Right lobe of liver (tissue), 6 donors: ENCODE measurements at places on chromosomes 1 and 21. TPM values are rescaled to one million over a fixed set of nuclear protein-coding genes. Genes with fewer than 3 reads are reported as not detected.

GRCh38 chr1:44714944-44715571 is 15.9 kb downstream of the RNU5D-1 start:
- H3K36me3 ChIP-seq: no peaks in the 10 kb centered on the region
- H3K27me3 ChIP-seq: no peaks in the 10 kb centered on the region
- peak; percentile 74 for DNase-seq
- H3K4me3 ChIP-seq: no peak overlapping the region
- no peak overlapping the region for H3K27ac ChIP-seq
- no peaks in the 10 kb centered on the region for H3K4me1 ChIP-seq

- no peak for DNase-seq
- no peak overlapping the region for H3K4me3 ChIP-seq
- H3K27ac ChIP-seq: no peak overlapping the region
- H3K36me3 ChIP-seq: no peaks in the 10 kb centered on the region
These were observed 26.7 kb downstream of the PGBD5 start for GRCh38 chr1:230399321-230400006.

GRCh38 chr21:36535618-36536241 is 55.8 kb upstream of the CLDN14 start:
- no peaks in the 10 kb centered on the region for H3K36me3 ChIP-seq
- H3K27ac ChIP-seq: no peak overlapping the region
- H3K27me3 ChIP-seq: no peaks in the 10 kb centered on the region
- DNase-seq: no peak
- H3K4me3 ChIP-seq: no peak overlapping the region

DNA sequence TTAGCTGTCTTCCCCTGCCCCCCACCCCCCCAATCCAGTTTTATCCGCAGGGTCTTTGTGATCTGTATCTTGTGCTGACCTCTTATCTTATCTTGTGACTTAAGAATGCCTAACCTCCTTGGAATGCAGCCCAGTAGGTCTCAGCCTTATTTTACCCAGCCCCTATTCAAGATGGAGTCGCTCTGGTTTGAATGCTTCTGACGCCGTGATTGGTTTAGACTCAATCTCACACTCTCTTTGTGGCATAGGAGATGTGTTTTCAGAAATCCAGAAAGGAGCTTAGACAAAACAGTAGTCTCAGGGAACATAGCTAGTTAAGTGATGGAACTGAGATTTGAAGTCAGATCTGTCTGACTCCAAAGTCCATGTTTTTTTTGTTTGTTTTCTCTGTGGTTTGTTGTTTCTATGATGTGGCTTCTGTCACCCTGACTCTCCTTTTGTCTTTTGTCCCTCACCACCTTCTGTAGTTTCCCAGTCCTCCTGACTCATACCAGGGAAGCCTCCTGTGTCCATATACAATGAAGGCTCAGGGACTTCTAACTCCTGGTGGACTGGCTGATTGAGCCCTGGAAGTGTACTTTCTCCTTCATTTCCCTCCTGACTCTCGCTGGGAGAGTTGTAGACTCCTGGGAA is 18.1 kb upstream of the USP24 start:
- H3K4me3 ChIP-seq: no peak overlapping the region
- no peaks in the 10 kb centered on the region for H3K36me3 ChIP-seq
- no peaks in the 10 kb centered on the region for H3K27me3 ChIP-seq
- no peaks in the 10 kb centered on the region for H3K4me1 ChIP-seq
- DNase-seq: no peak
- no peak overlapping the region for H3K27ac ChIP-seq

- no peak overlapping the region for H3K4me3 ChIP-seq
- no peaks in the 10 kb centered on the region for H3K4me1 ChIP-seq
- DNase-seq: peak; percentile 40
- H3K36me3 ChIP-seq: no peaks in the 10 kb centered on the region
- H3K27me3 ChIP-seq: no peaks in the 10 kb centered on the region
- no peak overlapping the region for H3K27ac ChIP-seq
These were observed 4.4 kb downstream of the JMJD4 start for GRCh38 chr1:227730630-227731151.

GRCh38 chr1:14759843-14760242 is 161.4 kb downstream of the KAZN start:
- no peaks in the 10 kb centered on the region for H3K27me3 ChIP-seq
- H3K4me1 ChIP-seq: no peaks in the 10 kb centered on the region
- DNase-seq: no peak
- no peak overlapping the region for H3K27ac ChIP-seq

- no peak overlapping the region for H3K4me3 ChIP-seq
- H3K27ac ChIP-seq: no peak overlapping the region
- H3K27me3 ChIP-seq: no peaks in the 10 kb centered on the region
- no peaks in the 10 kb centered on the region for H3K4me1 ChIP-seq
These were observed 17.5 kb downstream of the ASAP3 start for GRCh38 chr1:23466423-23466989.

- peaks cover 12% of the 10 kb centered on the region for H3K27me3 ChIP-seq
- no peak overlapping the region for H3K27ac ChIP-seq
- H3K4me3 ChIP-seq: peak overlapping the region; percentile 6
These were observed 32.4 kb downstream of the PRMT2 start for GRCh38 chr21:46667741-46668380.

DNA sequence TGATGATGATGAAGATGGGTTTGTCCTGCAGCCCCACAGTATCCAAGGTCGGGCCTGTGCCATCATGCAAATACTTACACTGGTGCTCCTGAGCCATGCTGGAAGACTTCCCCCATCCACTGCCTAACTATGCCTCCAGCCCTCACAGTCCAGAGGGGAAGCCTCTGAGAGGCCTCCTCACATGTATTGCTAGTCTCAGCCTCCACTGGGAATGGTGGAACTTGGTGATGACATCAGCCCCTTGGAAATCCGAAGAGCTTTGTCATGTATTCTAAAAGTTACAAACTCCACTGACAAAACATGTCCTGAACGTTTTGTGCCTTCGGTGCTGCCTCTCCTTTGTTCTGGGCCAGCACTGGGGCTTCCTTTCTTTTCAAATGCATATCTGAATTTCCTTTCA is 61.1 kb upstream of the DMRTB1 start:
- H3K4me3 ChIP-seq: no peak overlapping the region
- H3K36me3 ChIP-seq: no peaks in the 10 kb centered on the region
- no peaks in the 10 kb centered on the region for H3K4me1 ChIP-seq
- no peak for DNase-seq

DNA sequence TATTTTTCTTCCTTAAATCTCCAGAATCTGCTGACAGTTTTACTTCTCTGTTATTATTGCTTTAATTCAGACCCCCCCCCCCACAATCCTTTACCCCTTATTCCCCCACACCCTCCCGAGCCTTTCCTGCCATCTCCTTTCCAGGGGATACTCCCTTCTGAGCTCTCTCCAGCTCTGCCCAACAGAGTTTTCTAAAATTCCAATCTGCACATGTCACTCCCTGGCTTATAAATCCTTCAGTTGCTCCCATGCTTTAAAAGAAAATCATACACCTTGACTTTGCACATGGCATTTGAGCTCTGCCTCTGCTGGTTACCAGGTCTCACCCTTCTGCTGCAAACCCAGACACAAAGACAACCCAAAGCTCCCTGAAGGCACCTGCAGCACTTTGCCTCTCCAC is 11.7 kb upstream of the EPS8L3 start:
- H3K36me3 ChIP-seq: no peaks in the 10 kb centered on the region
- H3K27me3 ChIP-seq: no peaks in the 10 kb centered on the region
- no peak for DNase-seq

- H3K4me3 ChIP-seq: no peak overlapping the region
- H3K27me3 ChIP-seq: no peaks in the 10 kb centered on the region
- peaks cover 59% of the 10 kb centered on the region for H3K36me3 ChIP-seq
- no peak for DNase-seq
These were observed 8.6 kb downstream of the CERS2 start for GRCh38 chr1:150966011-150966410.

GRCh38 chr1:2373551-2374251 is 17.7 kb downstream of the MORN1 start:
- DNase-seq: peak; percentile 40
- H3K36me3 ChIP-seq: no peaks in the 10 kb centered on the region

- H3K36me3 ChIP-seq: no peaks in the 10 kb centered on the region
- no peak overlapping the region for H3K27ac ChIP-seq
- peaks cover 17% of the 10 kb centered on the region for H3K4me1 ChIP-seq
- H3K4me3 ChIP-seq: no peak overlapping the region
These were observed 33.1 kb upstream of the SELENON start for GRCh38 chr1:25766721-25767436.

Gene LAMB3
- total RNA-seq: 14.6 TPM

Gene KCNK2
- total RNA-seq: 0.06 TPM

Gene TNNT2
- total RNA-seq: not detected

Gene PLEKHA6
- total RNA-seq: 24.0 TPM

Gene TRIM63
- 0.49 TPM for total RNA-seq

Gene NBPF11
- total RNA-seq: 4.7 TPM

Gene MTMR11
- total RNA-seq: 1.7 TPM

Gene WDR64
- total RNA-seq: not detected

Gene HCRTR1
- total RNA-seq: not detected
